HCT116 (cell line): ENCODE measurements at places on chromosomes 12 and 14. TPM values are rescaled to one million over a fixed set of nuclear protein-coding genes. Genes with fewer than 3 reads are reported as not detected.

Gene SYNE3
- total RNA-seq = 3.6 TPM

Gene HHIPL1
- total RNA-seq = not detected

Gene SYCP3
- not detected for total RNA-seq

- DNase-seq = no peak
Measured at GRCh38 chr12:1046727-1047126, 55.7 kb downstream of the ERC1 start.

DNA sequence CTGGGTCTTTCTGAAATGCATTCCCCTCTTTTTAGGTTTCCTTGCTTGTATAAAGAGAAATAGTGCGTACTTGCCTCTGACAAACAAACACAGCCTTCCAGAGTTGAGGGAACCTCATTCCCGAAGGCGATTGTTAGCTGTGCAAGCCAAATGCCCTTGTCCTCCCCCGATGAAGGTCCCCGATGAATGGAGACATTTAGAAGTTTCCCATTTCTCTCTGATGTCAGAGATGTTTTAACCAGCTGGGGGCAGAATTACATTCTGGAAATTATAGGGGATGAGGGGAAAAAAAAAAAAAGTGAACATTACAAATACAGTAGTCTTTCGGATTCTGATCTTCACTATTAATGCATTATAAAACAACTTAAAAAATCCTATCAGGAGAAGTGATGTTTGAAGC lies 366.8 kb downstream of the VRK1 start:
- DNase-seq = no peak

Gene CPNE8
- total RNA-seq = 14.2 TPM

DNA sequence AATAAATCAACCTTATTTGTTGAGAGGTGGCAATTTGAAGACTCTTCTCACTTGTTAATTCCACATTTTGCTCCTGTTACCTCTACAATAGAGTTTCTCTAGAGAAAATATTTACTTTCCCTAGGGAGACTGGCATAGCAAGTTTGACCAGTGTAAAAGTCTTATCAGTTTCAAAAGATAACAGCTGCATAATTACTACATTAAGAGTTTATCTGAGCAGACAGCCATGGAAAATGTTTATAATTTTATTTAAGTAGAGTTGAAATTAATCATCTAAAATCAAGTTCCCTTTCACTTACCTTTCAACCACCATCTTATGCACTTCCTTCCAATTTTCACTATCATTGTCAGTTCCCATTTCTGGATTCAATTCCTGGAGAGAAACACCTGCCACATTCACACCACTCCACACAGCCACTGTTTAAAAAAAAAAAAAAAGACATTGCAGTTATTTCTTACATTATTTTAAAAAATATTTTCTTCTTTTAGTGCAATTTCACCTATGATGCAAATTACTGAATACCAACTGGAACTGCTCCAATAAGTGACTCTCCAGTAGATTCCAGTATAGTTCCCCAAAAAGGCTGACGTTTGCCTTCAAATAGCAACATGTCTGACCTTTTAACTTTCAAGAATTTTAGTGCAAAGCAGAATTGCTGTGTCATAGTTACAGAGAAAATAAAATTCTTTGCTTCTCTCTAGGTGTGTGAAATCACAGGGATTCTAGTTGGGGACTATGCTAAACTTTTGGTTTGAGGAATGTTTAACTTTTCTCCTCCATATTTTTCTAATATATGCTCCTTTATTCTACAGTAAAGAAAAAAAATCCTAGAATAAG lies 19.4 kb downstream of the LDHB start:
- DNase-seq = no peak
